COR-L47 (cell line): ENCODE measurements at places on chromosomes 16 and 17.

GRCh38 chr17:3852561-3852960 is 6.5 kb upstream of the NCBP3 start:
- no peak for DNase-seq

GRCh38 chr17:19796457-19796856 is 48.4 kb upstream of the ALDH3A1 start:
- no peak for DNase-seq

- DNase-seq, result no peak
Observed at GRCh38 chr17:77186141-77186604, 45.4 kb downstream of the SEC14L1 start.

DNA sequence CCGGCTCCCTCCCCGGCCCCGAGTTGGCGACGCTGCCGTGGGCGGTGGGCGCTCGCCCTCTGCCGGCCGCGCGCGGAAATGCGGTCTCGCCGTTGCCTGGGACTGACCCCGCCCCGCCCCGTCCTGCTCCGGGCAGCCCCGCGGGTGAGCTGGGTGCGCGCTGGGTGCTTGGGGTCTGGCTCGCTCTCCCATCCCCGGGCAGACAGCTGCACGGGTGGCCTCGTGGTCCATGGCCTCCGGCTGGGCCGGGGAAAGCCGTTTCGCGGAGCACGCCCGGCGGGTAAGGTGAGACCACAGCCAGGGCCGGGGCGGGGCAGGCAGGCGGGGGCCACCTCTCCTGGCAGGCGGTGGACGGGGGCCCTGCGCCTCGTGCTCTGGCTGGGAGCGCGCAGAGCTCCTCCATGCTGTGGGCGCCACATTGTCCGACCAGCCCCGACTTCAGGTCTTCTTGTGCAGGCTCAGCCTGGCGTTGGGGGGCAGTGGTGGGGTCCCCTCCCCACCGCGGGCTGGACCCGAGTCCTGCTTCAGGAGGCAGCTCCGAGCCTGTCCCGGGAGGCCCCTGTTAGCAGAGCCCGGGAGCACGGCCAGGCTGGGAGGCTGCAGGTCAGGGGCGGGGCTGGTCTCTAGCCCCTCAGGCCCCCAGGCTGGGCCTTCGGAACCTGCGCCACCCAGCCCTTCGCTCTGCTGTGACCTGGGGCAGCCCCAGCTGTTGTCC is 7.0 kb upstream of the C1QTNF8 start:
- no peak for DNase-seq

- DNase-seq, result no peak
Observed at GRCh38 chr17:64273006-64273405, 9.9 kb upstream of the TEX2 start.

DNA sequence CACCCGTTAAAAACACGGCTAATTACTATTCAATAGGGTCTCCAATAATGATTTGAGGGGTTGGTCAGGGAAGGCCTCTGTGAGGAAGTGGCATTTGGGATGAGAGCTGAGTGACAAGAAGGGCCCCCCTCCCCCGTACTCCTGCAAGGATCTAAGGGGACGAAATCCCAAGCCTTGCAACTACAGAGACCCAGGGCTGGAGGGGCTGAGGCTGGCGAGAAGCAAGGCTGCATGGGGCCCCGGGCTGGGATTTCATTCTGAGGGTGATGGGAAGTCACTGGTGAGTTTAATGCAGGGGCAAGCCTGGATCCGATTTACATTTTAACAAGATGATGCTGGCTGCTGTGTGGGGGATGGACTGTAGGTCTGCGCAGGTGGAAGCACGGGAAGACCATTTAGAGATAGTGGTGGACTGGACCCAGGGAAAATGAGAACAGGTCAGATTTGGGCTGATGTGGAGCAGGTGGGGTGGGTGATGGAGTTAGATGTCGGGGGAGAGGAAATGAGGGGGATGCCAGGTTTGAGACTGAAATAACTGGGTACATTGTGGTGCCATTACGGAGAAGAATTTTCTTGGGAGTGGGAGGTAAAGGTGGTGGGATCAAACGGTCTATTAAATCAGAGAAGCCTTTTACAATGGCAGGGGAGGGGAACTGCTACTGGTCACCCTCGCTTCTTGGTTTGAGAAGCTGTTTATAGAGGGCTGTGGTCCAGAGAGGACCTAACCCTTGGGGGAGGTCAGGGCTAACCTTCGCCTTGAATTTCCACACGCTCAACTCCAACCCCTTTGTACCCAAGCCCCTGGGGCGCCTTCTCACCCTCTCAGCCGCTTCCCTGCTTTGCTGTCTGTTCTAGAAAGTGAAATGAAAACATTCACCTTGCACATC is 932 bp upstream of the MYBBP1A start:
- no peak for DNase-seq

DNA sequence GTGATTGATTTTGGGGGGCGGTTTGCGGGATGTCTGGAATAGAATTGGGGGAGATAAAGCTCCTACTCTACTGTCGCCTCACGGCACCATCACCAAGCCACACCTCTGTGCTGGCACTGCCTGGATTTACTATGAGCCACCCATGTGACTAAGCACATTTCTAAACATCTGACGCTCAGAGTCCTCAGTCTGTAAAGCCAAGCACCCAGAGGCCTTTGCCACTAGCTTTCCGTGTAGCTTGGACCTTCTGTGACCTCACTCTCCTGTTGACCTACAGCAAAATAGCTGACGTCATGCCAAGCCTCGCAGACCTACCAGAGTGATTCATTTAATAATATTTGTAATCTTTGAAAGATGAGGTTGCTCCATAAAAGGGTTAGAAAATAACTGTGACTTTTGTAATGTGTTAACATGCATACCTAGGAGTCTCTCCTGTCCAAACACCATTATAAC is 38.5 kb upstream of the MYOCD start:
- DNase-seq, result no peak

GRCh38 chr16:73065632-73066330 is 17.9 kb upstream of the ZFHX3 start:
- DNase-seq, result no peak

- no peak for DNase-seq
Observed at GRCh38 chr17:7553356-7553755, 4.5 kb downstream of the TNFSF12 start.

DNA sequence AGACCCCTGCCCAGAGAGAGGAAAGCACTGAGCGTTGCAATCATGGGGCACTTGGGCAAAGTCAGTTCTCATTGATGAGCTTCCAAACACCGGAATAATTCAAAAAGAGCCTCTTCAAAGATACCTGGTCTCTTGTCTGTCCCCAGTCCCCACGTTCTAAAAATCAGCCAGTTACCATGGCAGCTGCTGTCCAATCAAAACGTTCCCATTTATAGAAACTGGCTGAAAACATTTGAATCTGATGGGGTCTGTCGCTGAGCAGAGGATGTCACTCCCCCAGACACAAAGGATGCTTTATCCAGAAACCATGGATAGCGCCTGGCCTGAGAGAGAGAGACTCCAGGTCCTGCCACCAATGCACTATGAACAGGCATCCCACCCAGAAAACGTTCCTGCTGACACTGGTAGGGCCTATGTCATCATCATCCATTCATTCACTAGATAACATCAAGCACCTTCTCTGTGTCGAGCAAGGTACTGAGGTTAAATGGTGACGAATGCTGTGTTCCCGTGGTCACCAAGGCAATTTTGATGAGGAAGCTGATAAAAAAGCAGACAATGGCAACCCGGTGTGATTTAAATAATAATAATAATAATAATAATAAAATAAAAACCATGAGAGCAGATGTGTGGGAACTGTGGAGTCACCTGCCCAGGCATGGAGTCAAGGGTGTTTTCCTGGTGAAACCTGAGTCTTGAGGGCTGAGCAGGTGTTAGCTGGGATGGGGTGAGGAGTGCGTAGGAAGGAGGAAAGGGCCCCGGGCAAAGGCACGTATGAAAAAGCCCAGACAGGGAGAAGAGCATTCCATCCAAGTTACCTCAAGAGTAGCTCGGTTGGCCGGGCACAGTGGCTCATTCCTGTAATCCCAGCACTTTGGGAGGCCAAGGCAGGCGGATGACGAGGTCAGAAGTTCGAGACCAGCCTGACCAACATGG is 19.0 kb upstream of the CALB2 start:
- DNase-seq, result no peak

- no peak for DNase-seq
Observed at GRCh38 chr17:48207776-48208544, 100.4 kb downstream of the SNX11 start.

DNA sequence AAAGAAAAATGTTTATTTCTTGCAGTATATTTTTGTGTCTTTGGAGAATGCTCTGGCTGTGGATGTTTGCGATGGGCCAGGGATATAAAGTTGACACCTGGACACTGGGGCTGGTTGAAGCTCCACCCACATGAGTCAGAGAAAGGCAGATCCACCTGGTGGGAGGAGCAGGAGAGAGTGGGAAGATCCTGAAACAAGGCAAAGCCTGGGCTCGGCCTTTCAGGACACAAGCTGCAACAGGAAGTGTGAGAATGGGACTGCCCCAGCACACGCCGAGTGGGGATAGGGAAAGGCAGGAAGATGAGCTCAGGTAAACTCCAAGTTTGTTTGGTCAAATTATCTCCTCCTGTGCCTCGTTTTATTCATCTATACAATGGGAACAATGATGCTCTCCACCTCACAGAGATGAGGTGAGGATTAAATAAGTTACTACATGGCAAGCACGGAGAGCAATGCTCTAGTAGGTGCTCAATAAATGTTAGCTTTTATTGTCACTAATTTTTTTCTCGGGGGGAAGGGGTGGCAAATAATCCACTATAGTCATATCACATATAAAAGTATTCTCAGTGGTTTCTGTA is 21.4 kb upstream of the PITPNM3 start:
- DNase-seq, result no peak

DNA sequence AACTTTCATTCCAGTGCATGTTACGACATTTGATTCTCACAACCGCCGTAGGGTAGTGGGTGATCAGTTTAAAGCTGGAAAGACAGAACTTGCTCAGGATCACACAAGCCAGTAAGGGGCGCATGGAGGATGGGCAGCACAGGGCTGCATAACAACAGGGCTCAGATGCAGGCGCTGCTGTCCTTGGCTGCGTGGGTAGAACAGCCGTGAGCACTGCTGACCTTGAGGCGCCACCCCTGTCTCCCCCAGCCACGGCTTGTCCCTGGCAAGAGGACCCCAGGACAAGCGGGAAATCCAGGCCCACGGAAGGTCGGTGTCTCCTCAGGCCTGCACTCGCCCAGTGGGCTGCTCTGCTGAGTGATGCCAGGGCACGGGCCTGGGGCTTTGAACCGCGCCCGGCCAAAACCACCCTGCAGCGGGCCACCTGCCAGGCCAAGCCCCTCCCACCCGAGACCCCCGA is 84.7 kb downstream of the LMF1 start:
- DNase-seq, result no peak

GRCh38 chr16:84143784-84144199 is 1.2 kb downstream of the HSDL1 start:
- no peak for DNase-seq

DNA sequence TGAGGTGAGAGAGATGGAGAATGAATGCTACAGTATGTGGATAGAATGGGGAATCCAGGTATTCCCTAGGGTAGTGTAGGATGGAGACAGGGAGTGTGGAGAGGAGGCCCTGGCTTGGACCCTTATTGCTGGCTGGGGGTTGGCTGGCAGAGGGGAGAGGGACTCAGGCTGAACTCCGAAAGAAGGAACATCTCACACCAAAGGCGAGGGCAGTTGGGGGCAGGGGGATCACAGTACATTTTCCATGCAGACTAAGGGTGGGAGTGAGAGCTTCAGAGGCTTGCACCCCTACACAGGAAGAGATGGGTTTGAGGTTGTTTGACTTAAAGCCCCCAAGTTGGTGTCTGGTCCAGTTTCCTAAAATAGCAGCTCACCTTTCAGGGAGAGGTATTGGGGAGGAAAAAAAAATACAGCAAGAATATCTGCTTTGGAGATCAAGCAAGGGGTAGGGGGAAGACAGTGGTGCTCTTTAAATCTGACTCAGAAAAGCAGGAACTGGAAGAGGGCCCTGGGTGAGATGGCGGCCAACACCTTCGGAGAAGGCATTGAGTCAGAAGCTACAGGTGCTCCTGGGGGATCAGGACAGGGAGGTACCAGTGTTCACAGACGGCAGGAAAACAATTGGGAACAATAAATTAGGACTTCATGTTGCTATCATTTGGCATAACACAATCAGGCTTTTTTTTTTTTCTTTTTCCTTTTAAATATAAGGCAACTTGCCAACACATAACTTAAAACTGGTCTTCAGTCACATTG is 12.4 kb downstream of the TRAF4 start:
- DNase-seq, result no peak

GRCh38 chr17:350706-351448 is 1.7 kb downstream of the RPH3AL start:
- DNase-seq, result no peak

GRCh38 chr17:43363926-43364285 is 34.9 kb upstream of the ARL4D start:
- no peak for DNase-seq

GRCh38 chr17:35298639-35299038 is 55.8 kb downstream of the SLFN5 start:
- DNase-seq, result no peak

DNA sequence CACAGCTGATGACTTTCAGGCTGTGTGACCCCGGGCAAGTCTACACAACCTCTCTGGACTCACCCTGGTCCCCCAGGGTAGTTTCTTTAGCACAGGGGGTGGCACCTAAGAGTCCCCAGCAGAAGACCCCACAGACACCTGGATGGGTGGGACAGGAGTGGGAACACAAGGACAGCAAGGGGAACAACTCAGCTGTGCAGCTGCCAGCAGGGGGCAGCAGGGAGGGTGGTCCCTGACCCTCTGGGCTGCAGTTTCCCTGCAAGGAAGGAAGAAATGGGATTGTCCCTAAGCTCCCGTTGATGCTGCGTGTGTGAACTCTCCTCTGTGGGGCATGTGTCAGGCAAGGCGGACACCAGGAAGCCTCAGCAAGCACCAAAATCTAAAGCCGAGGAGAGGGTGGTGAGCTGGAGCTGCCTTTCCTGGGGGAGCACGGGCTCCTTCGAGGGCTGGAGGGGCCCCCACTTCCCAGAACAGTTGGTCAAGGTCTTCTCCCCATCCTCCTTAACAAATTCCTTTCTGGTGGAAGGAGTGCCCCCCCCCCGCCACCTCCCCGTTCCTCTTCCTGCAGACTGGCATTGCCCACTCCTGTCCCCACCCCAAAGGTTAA is 24.1 kb upstream of the CDH5 start:
- DNase-seq, result no peak

- DNase-seq, result no peak
Observed at GRCh38 chr16:17460890-17461289, 9.9 kb downstream of the XYLT1 start.

GRCh38 chr17:5544115-5544514 is 40.2 kb downstream of the NLRP1 start:
- DNase-seq, result no peak

DNA sequence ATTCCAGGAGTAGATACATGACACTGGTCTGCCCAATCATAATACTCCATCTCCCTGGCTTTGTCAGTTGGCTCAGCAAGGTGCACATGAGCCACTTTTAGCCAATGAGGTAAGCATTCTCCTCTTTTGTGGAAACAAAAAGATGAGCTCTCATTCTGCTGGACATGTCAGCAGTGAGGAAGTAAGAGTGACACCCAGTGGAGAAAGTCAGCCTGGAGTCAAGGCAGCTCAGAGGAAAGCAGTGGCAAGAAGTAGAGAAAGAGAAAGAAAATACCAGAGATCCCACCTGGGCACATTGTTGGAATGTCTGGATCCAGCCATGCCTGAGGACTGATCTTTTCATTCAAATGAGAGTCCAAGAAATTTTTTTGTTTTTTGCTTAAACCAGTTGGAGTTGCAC is 496.9 kb upstream of the C16orf82 start:
- no peak for DNase-seq

GRCh38 chr17:57084361-57084801 is 665 bp upstream of the AKAP1 start:
- no peak for DNase-seq
